ENCODE measurements at places on chromosomes 3 and 15.
A peak's percentile ranks its signal among the peaks of the same experiment; 100 is the strongest.

- no peak for DNase-seq
Observed at GRCh38 chr3:37229740-37230139, 55.4 kb upstream of the LRRFIP2 start.

DNA sequence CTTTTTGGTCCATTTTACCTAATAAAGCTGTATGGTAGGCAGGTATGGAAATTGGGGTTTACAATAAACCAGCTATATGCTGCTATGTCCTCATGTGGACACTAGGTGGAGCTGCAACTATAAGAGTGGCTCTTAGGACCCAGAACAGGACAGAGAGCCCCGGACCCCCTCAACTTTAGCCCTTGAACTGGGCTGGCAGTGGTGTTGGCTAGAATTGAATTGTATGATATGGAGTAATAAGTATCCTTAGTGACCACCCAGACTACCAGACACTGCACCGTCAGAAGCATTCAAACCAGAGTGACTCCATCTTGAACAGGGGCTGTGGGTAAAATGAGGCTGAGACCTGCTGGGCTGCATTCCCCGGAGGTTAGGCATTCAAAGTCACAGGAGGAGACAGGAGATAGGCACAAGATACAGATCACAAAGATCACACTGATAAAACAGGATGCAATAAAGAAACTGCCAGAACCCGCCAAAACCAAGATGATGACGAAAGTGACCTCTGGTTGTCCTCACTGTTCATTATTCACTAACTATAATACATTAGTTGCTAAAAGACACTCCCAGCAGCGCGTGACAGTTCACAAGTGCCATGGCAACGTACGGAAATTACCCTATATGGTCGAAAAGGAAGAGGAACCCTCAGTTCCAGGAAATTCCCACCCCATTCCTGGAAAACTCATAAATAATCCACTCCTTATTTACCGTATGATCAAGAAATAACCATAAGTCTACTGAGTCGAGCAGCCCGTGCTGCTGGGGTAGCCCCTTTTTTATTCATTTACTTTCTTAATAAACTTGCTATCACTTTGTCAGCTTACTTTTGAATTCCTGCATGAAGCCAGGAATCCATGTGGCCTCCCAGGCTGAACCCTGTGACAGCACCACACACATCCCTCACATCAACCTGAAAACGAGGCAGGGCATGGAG, 68.7 kb upstream of the BLM start:
- DNase-seq: peak; percentile 82

GRCh38 chr15:80121546-80121945, 31.3 kb upstream of the FAH start:
- DNase-seq: no peak

- DNase-seq: no peak
Observed at GRCh38 chr3:15711281-15711680, 86.5 kb downstream of the ANKRD28 start.

GRCh38 chr3:39757307-39757706, 52.1 kb upstream of the MYRIP start:
- DNase-seq: no peak

GRCh38 chr15:91976966-91977365, 123.5 kb downstream of the SLCO3A1 start:
- no peak for DNase-seq

DNA sequence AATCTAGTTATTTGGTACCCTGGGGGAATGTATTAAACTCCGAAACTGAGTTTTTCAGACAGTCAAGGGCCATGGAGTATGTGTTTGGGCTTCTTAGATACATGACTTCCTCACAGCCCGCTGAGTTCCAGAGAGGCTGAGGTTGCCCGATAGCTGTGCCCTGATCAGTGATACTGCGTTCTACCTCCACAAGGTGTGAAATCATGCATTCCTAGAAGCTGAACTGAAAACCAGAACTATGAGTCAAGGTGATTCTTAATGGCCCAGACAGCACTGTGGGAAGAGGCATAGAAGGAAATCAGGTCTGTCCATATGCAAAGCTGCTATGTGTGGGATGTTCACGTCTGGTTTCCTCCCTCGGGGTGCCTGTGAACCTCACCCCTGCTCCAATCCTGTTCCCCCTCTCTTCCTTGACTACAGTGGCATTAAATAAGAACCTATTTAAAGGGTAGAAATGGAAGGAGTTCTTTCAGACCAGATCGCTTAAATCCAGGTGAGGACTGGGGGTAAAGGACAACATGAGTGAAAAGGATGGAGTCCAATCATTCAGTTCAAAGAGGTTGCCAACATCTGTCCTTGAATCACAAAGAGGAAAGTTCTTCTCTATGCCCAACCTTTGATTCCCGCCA, 74.3 kb downstream of the MYO1E start:
- DNase-seq: peak; percentile 31

DNA sequence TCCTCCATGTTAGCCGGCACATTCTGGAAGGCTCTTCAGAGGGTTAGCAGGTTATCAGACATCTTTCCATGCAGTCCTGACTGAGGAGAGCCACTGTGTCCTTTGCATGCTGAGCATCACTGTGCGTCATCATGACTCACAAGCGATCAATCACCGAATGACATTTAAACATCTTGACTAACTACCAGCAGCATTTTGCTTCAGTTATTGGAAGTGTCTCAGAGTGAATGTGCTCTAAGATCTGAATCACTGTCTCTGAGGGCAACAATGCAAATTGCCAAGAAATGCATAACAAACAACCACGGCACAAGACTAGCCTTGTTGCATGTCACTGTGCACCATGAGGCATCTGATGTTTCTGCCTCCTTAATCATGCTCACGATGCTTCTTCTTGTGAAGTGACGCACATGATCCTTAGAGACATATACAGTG, 18.3 kb upstream of the ATP8B4 start:
- no peak for DNase-seq

DNA sequence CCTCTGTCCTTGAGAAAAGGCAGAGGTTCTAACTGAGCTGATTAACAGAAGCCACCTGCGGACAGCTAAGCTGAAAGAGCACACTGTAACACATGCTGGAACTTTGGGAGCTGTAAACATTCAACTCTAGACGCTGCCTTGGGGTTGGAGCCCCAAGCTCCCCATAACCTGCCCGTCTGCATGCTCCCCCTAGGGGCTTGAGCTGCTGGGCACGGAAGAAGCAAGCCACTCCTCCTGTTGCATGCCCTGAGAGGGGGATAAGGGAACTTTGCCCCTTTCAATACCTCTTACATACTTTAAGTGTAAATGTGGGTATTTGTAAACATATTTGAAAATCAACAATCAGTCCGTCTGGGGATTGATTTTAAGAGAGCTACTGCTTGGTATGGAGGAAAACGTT, 188.4 kb downstream of the ADAMTSL3 start:
- DNase-seq: no peak

DNA sequence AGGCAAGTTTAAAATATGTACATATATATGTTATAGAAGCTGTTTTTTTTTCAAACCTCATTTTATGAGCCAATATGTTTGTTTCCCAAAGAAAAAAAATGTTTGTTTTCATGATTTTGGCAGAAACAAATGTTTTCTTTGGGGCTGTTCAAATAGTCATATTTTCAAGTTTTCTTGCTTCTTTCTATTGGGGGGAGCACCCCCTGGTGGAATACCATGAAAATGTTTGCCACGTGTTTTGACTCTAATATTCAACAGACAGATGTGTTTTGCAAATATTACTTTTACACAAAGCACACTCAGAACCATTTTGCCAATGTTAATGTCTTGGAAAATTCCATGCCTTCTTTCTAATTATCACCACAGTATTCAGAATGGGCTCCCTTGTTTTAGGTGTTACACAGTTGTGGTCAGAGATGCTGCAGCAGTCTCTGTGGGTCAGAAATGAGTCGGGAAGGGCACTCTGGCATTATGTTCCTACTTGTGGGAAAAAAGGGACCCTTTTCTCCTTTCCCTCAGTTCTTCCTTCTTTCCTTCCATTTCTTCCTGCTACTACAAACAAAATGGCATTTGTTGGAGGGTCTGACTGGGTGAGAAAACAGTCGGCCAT, 817.0 kb downstream of the TUSC7 start:
- peak; percentile 57 for DNase-seq

GRCh38 chr3:168065569-168065968, 30.2 kb downstream of the GOLIM4 start:
- no peak for DNase-seq

DNA sequence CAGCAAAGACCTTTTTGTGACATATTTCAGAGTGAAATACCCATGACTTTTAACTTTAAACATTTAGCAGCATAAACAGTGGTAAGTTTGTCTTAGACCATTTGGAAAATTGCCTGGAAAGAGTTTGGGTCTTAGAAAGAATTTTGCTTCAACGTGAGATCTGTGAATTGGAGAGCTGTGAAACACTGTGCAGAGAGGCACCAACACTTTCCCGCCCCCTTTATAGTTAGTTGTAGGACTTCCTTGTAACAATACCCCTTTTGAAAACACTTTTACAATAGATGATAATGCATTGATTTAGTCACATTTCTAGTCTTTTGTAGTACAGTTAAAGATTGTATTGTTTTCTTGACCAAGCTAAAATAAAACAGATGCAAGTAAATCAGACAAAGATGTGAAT, 43.5 kb upstream of the MBNL1 start:
- no peak for DNase-seq

DNA sequence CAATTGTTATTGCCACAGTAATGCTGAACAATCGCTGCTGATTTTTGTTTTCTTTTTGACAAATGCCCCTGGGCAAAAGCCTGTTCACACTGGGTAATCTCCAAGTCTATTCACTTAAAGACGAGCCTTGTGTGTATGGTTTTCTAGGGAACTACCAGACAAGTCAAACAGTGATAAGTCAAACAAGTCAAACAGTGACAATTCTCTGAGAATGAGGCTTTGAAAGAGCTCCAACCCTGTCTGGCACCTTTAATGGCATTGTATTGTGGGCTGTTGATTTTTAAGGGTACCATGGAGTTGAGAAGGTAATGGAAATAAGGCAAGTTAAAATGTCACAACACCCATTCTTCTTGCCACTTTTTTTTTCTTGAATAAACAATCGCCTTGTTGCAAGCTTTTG, 59.4 kb upstream of the TMC3 start:
- DNase-seq: no peak

GRCh38 chr15:85010386-85011159, 28.9 kb downstream of the PDE8A start:
- no peak for DNase-seq

GRCh38 chr3:141853081-141853601, 23.3 kb upstream of the ATP1B3 start:
- no peak for DNase-seq

- no peak for DNase-seq
Observed at GRCh38 chr3:30952786-30953185, 58.3 kb upstream of the GADL1 start.

DNA sequence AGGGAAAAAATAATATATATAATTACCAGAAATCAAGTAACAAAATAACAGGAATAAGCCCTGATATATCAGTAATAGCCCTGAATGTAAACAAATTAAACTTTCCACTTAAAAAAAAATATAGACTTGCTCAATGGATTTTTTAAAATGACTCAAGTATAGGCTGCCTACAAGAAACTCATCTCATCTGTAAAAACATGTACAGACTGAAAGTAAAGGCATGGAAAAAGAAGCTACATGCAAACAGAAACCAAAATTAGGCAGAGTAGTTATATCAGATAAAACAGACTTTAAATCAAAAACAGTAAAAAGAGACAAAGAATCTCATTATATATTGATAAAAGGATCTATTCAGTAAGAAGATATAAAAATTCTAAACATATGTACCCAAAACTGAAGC, 82.4 kb upstream of the STT3B start:
- no peak for DNase-seq

- no peak for DNase-seq
Observed at GRCh38 chr15:40282869-40283614, at the start of gene ANKRD63. TSS of gene ANKRD63 (minus strand) at chr15:40283064. CDS start at chr15:40282586, 478 bp downstream.

GRCh38 chr3:46891132-46891531, 13.6 kb downstream of the PTH1R start:
- no peak for DNase-seq

DNA sequence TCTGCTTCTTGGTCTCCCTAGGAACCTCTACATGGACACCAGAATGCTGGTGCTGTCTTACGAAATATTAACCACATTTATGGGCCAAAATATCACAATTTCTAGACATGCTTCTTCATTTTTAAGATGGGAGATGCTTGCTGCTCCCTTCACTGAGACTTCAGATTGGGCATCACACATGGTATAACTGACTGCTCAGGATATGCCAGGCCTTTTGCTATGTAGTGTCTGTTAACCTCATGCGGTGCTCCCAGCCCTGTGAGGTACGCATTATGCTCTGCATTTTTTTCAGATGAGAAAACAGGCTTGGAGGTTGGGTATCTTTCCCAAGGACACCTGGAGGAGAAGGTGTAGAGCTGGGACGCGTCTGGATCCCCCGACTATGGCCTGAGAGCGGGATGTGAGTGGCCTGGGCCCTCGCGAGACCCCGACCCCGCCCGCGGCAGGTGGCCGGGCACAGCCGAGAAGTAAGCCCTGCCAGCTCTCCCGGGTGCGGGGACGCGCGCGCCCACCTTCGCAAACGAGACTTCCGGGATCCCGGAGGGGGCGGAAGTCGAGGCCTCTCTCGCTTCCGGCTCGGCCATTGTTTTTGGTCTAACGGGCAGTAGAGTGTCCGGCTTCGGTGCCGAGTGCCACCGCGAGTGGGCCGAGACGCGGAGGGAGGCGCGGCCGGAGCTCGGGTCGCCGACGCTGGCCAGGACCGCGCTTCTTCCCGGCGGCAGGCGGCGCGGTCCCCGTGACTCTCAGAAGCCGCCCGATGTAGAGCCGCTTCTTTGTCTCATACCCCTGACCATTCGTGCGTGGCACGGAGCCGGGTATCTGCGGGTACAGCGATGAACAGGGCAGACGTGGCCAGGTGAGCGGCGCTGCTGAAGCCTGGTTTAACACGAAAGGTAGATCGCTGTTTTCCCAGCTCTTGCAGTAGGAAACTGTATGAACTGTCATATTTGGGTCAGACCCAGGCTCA, at the start of gene ZKSCAN7:
Gene ZKSCAN7, plus strand, starts transcription at position 568 of the 967 bp plus-strand sequence. CDS start 1,855 bp downstream, outside the sequence.
- peak; percentile 90 for DNase-seq

- DNase-seq: no peak
Observed at GRCh38 chr3:148820361-148821245, 7.0 kb upstream of the CPB1 start.
